ENCODE measurements at places on chromosomes 1 and 21. TPM values are rescaled to one million over a fixed set of nuclear protein-coding genes. Genes with fewer than 3 reads are reported as not detected.

Gene SPATC1L
- 15.6 TPM for total RNA-seq

DNA sequence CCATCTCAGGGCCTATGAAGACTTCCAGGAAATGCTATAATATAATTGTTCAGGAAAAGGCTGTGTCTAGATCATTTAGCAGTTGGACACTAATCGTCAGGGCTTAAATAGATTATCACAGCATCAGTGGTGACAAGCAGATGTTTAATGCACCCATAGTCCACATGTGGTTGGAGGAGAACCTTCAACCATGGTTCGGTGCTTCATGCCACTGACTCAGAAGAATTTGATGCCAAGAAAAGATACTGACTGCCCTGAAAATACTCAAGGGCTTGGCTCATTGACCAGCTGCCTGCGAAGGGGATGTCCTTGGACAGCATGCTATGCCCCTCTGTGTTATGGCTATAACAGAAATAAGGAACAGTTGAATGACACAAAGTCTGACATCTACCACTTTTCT is 175.7 kb downstream of the HHIPL2 start:
- no peak for DNase-seq

Gene NBPF6
- not detected for total RNA-seq

- no peak for DNase-seq
Measured at GRCh38 chr1:193674292-193674944, 488.0 kb upstream of the B3GALT2 start.

Gene S100A3
- total RNA-seq: 10.2 TPM

DNA sequence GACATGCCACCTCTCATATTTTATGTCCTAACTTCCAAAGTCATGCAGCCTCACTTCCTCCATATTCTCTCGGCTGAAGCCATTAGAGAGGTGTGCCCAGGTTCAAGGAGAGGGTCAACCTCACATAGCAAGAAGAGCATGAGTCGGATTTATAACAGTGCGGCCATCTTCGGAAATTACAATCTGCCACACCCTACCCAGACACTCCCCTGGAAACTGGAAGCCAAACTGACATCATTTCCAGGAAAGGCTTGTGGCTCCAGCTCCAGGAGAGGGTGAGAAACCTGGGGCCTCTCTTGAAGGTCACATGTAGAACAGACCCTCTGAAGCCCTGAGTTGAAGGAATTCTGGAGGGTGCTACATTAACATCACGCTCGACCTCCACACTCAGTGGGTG is 73.5 kb downstream of the RRAGC start:
- no peak for DNase-seq

Measured in epithelial cell of proximal tubule (primary cell).